ENCODE measurements at places on chromosomes 12 and 14.
A peak's percentile ranks its signal among the peaks of the same experiment; 100 is the strongest.

- no peak for DNase-seq
Measured at GRCh38 chr14:101230161-101230850, 326.8 kb upstream of the RTL1 start.

DNA sequence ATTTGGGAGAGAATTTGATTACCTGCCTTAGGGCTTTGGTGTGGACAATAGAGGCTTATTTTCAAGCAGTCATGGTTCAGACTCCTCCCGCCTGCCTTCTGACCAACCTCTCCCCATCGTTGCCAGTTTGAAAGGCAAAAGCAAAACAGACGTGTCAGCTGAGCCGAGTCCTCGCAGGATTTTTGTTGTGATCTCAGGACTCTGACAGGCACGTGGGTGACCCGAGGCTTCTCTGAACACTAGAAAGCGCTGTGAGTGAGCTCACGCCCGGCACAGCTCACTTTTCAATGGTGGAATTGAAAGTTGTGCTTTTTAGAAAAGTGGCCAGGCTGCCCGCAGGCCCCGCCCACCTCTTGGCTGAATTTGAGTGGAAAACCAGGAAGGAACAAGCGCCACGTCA, 130.1 kb downstream of the GLT1D1 start:
- DNase-seq, result no peak

DNA sequence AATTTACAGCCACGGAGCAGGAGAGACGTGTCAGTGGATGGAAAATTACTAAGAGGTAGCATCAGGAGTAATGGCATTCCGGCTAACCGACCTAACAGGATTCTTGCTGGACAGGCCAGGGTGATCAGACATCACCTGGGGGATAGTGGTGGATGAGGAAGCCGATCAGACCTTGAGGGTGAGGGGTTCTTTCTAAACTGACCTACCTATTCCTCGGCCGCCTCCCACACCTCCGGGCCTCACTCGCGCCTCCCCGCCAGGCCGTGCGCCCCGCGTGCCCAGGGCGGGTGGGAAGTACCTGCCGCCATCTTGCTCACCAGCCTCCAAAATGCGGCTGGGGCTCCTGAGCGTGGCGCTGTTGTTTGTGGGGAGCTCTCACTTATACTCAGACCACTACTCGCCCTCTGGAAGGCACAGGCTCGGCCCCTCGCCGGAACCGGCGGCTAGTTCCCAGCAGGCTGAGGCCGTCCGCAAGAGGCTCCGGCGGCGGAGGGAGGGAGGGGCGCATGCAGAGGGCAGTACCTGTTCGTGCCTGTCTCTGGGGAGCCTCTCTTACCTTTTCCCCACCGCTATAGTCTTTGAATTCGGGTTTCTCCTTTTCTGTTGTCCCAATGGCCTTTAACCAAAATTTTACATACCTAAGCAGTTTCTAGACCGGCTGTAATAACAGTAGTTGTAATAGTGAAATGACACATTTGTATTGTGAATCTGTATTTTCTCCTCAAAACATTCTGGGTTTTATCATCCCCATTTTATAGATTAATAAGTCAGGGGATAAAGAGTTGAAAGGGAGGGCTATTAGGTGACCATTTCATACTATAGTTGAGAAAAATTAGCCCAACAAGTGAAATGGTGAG, at the start of gene TMPRSS12:
Gene TMPRSS12, plus strand, starts transcription at position 290 of the 857 bp plus-strand sequence. Its CDS starts 39 bp downstream, at position 329.
- DNase-seq, result no peak

DNA sequence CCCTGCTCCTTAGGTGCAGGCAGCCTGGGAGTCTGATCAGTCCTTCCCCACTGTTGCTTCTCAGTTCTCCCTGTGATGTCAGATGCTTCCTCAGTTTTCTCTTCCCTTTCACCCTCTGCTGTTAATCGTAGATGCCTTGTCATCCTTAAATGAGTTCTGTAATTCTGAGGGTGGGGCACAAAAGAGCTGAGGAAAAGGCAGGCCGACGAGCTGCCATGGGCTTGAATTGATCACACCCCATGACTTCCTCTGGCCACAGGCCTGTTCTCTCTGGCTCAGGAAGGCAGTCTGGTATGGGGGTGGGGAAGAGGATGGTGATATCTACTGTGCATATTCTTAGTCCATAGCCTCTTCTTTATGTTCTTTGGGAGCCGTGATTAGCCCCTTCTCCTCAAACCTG, 5.2 kb upstream of the AP1G2 start:
- no peak for DNase-seq

- no peak for DNase-seq
Measured at GRCh38 chr12:110176745-110177144, 52.6 kb downstream of the IFT81 start.

- DNase-seq, result no peak
Measured at GRCh38 chr12:43062201-43062895, 472.8 kb upstream of the PRICKLE1 start.

- no peak for DNase-seq
Measured at GRCh38 chr14:54537651-54538050, 27.9 kb downstream of the CGRRF1 start.

DNA sequence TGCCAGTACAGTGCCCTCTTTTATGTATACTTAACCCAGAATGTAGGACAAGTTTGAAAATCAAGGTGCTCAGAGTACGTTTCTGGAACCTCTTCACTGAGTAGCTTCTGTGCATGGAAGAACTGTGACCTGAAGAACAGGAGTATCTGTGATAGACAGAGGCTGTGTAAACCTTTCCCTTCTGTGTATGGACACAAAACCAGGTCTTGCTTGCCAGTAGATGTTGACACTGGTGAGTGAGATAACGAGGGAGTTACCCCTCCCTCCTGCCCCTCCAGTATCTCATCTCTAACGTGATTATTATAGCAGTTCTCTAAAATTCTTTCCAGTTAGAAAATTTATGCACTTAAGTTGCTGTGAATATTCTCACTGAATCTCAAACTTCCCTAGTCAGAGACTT, 170.8 kb downstream of the RPL10L start:
- no peak for DNase-seq

- peak; percentile 8 for DNase-seq
Measured at GRCh38 chr12:30753233-30753632, 1.5 kb downstream of the CAPRIN2 start.

DNA sequence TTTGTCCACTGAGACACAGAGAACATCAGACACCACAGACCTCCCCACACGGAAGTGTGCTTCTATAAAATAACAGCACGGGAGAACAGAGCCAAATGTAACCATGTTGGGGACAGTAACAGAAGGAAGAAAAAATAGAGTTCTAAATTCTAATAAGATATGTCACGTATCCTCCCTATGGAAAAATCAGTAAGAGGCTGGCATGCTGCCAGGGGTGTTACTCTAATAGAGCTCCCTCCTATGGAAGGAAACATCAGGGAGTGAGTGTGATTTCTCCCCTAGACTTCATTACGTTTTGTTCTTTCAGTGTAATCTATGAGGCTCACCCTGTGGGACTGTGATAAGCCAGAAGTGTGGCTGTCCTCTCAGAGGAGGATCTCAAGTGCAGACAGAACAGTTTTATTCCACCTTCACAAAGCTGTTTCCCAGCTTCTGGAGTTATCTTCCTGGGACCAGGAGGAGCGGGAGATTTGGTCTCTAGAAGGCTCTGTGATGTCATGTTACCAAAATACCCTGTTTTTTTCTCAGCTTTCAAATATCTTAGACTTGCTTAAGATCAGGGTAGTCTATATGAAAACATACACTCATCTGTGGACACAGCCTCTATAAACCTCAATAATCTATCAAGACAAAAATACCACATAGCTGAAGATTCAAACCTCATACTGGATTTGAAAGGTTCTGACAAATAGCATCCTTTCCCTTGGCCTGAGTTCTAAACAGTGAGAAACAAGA, 69.3 kb downstream of the ZFC3H1 start:
- no peak for DNase-seq

DNA sequence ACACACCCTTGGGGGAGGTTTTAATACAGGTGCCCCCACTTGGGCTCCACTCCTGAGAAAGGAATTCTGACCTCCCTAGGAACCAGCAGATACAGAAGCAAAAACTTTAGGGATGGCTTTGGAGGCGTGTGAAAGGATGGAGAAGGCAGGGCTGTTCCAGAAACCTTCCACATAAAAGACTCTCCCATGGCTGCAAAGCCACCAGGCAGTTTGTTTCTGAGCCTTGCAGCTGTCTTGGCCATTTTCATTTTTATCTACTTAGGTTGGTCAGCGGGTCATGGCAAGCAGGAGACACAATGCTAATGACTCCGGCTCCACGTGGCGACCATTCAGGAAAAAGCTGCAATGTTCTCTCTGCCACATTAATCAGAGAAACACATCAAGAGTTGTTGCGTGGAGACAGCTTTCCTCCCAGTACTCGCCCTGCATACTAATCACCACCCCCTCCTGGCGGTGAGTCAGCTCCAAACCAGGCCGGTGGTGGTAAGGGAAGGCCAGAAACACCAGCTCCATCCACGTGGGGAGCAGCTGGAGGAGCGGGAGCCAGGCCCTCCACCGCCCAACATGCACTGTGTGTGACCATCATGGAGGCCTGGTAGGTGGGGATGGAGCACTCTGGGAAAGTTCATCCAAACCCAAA, 30.9 kb upstream of the IRF2BPL start:
- no peak for DNase-seq

- DNase-seq, result no peak
Measured at GRCh38 chr12:124452576-124453331, 114.7 kb downstream of the NCOR2 start.

- DNase-seq, result no peak
Measured at GRCh38 chr12:90390947-90391346, 564.0 kb downstream of the CCER1 start.

GRCh38 chr12:32134101-32134888, 27.6 kb downstream of the BICD1 start:
- DNase-seq, result no peak

GRCh38 chr12:110312581-110313360, 31.7 kb downstream of the ATP2A2 start:
- DNase-seq, result no peak

- DNase-seq, result no peak
Measured at GRCh38 chr12:69204191-69204590, 35.2 kb upstream of the CPSF6 start.

DNA sequence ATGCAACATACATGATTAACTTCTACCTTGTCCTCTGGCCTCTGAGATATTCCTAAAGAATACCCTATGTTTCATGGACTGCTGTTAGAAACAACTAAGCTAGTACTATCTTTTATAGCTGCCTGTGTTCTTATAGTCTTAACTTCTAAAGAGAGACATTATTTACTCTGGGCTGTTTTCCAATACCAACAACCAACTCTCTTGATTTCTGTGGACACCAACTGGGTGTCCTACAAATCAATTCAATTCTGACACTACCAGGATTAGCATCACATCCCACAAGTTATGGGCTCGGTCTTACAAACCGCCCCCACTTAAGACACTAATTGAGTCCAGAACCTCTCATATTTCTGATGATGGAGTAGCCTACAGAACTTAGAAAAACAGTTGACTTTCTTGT, 8.3 kb downstream of the XPOT start:
- DNase-seq, result no peak

- DNase-seq, result no peak
Measured at GRCh38 chr14:64768401-64769095, 64.3 kb downstream of the PLEKHG3 start.

- no peak for DNase-seq
Measured at GRCh38 chr14:90512329-90512991, 115.6 kb downstream of the CALM1 start.

- no peak for DNase-seq
Measured at GRCh38 chr12:126506426-126507182, 1441.4 kb downstream of the AACS start.

GRCh38 chr12:132413931-132414588, 75.9 kb upstream of the FBRSL1 start:
- DNase-seq, result no peak

DNA sequence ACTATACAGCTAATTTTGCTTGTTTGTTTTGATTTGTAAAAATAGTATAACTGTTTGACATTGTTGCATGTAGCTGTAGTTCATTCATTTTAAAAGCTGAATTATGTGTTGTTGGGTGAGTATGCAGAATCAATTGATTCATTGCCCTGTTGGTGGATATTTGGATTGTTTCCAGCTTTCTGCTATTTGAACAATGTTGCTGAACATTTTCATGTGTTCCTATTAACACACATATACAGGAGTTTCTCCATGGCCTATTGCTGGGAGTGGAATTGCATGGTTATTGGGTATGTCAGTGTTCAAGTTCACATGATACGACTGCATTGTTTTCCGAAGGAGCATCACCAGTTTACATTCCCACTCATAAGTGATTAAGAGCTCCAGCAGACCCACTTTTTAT, 75.3 kb downstream of the SRGAP1 start:
- no peak for DNase-seq

- no peak for DNase-seq
Measured at GRCh38 chr12:51265024-51265423, 5.2 kb downstream of the SMAGP start.

DNA sequence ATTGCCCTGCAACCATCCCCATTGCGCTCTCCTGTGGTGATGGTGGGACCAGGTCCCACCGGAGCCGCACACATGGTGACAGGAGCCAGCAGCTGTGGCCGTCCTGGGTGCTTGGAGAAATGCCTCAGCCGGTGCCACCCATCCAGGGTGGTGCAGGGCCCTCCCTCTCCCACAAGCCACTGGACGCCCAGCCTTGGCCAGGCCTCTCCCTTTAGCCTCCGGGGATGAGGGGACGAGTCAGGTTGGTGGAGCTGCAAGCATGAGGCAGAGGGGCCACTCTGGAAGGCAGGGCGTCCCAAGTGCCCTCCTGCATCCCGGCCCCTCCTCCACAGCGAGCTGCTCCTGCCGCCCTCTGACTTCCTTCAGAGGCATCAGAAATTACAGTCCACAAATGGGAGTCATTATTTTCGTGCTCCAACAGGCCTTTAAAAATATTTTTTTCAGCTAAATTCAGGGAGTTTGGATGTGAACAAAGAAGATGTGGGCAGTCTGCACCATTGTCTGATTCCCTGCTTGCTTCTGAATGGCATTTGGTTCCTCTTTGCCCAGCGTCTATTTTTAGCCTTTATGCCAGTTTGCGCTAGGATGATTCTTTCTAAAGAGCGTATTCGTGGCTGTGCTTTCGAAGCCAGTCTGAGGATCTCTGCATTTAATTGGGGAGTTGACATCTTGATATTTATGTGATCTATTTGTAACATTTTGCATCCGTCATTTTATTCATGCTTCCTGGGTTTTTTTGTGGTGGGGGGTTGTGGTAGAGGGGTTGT, 189.4 kb downstream of the ADGRD1 start:
- no peak for DNase-seq

- DNase-seq, result no peak
Measured at GRCh38 chr14:28012629-28013415, 753.8 kb upstream of the FOXG1 start.

All from neuronal stem cell (in vitro differentiated cells).